ENCODE measurements at places on chromosomes 16 and 17. TPM values are rescaled to one million over a fixed set of nuclear protein-coding genes. Genes with fewer than 3 reads are reported as not detected.

TERB1 gene
- total RNA-seq, result 0.27 TPM

EVPLL gene
- 0.35 TPM for total RNA-seq

FKBP10 gene
- 90.7 TPM for total RNA-seq

RNF112 gene
- 1.4 TPM for total RNA-seq

ARMC7 gene
- 5.2 TPM for total RNA-seq

ENDOV gene
- total RNA-seq, result 40.7 TPM

KRT26 gene
- total RNA-seq, result not detected

RPAIN gene
- 43.2 TPM for total RNA-seq

IL21R gene
- 1.0 TPM for total RNA-seq

SCIMP gene
- not detected for total RNA-seq

NPW gene
- total RNA-seq, result not detected
